ENCODE measurements at places on chromosomes 6 and 20.

GRCh38 chr6:157728183-157728881, 94.7 kb upstream of the SNX9 start:
- DNase-seq: no peak

GRCh38 chr6:156396068-156396771, 381.0 kb upstream of the ARID1B start:
- DNase-seq: no peak

DNA sequence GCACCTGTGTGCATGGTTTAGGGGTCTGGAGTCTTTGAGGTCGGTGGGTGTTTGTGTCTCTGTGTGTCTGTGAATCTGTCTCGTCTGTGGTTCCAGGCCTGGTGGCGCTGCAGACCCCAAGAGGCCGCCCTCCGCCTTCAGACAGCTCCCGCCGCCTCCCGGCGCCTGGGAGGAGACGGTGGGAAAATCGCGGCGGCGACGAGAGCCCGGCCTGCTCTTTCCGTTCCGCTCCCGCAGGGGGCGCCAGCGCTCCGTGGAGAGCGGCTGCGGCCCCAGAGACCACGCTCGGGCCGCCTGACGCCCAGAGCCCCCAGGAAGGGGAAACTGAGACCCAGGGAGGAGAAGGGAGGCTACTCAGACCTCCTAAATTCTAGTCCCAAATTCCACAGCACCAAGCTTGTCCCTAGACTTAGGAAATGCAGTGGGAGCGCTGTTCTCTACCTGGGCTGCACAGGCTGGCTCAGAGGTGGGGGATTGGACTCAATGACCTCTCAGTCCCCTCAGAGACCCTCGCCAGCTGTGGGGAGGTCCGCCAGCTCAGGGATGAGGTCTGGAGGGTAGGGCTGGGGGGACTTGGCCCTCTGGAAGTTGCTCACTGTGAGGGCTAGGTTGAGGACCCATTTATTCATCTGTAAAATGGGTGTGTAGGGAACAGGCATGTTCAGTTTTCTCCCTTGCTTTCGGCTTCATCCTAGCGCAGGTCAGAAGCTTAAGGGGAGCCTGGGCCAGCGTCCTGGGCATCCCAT, 36.9 kb upstream of the BLCAP start:
- DNase-seq: peak; percentile 91

DNA sequence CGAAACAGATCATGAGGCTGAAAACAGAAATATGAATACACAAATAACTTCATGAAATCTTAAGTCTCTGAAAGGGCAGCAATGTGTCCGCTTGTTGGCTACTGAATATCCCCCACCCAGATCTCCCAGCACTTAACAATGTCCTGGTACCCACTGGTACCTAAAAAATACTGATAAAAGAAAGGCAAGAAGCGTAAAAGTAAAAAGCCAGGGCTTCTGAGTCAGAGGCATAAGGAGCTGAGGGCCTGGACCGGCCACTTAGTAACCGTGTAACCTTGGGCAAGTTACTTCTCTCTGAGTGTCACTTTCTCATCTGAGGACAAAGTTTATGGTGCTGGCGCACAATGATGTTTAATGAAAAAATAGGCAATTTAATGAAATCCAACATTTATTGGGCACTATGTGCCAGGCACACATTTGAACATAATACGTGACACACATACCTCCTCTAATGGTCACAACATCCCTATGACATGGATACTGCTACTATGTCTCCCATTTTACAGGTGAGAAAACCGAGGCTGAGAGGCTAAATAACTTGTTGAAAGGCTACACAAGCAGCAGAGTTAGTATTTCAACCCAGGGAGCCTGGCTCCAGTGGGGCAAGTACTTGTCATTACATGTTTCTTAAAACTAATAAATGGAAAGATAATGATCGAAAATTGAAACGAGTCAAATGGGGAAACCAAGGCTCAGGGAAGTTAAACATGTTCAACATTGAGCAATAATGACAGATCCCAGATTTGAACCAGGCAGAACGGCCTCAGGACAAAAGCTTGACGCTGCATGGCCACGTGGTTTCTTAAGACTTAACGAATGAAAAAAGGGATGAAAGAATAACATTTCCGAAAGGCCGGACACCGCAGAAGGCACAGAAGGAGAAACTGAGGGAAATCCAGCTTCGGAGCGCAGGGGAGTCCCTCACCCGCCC, 828 bp downstream of the TP53RK start:
- no peak for DNase-seq

DNA sequence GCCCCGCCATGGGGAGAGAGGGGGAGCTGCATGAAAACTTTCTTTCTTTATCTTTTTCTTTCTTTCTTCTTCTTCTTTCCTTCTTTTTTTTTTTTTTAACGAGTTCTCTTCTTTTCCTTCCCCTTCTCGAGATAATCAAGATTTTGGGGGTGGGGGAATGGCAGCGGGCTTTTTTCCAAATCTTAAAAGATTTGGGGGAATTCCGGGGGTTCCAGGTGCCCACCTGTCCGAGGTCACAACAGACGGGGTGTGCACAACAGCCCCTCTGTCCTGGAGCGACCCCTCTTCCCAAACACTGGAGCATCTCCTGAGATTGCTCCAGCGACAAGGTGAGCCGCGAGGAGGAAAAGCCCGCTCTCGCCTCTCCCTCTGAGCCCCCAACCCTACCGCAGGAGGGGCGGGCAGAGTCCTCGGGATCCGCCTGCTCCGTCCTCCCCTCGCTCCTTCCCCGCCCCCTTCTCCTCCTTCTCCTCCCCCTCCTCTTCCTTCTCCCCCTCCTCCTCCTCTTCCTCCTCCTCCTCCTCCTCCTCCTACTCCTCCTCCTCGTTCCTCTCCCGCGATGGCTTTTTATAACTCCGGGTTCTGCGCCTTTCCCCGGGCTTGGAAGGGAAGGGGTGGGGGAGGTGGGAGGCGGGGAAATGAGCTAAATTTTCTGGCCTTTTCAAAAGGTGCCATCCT, 689 bp upstream of the KCNB1 start:
- DNase-seq: no peak

DNA sequence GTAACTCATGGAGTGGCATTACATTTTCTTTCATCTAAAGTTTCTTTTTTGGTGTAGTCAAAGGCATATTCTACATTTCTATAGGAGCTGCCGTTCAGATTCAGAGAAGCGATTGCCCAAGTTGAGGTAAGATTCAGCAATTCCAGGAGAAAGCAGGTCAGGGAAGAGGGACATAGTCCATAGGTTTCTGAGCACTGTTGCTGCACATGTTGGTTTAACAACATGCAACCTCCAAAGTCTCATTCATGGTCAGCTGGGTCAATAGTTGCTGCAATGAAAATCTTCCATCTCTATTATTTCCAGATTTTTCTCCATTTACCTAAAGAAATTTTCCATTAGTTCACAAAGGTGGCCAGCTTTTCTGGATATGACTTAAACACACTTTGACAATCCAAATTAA, 682.3 kb upstream of the MAN1A1 start:
- DNase-seq: no peak

DNA sequence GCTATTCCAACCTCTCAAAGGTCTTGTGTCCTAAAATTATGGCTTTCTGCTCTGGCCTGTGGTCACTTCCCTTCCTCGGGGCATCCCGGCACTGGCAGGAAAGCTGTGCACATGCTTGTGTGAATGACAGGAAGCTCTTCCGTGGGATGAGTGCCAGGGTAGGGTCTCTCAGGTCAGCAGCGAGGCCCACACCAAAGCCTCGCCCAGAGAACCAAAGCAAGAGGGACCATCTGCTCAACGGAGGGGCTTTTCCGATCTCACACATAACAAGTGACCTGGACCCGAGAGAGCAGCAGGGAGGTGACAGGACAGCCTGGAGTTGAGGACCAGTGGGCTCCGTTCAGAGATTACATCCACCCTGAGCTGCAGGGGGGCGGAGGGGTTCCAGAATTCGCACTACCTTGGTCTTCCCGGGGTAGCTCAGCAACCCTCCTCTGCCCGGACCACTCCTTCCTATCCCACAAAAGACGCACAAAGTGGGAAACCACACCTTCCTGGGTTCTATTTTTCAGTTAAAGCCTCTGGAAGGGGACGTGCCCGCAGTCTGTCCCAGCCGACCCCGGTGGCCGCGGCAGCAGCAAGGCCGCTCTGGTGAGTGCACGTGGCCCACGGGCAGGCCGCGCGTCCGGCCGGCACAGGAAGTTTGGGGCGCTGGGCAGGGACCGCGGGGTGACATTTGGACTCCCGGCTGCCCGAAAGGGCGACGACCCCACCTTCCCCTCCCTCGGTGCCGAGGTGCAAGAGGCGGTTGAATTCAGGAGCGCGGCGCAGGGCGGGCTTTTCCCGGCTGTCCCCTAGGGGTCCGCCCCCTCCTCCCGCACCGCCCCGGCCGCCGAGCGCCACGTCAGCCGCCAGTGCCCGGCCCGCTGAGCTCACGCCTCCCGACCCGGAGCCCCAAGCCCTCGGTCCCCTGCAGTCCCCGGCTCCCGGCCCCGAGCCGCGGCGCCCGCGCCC, 988 bp downstream of the TXNDC5 start:
- DNase-seq: peak; percentile 93

GRCh38 chr6:169371344-169372127, 117.9 kb upstream of the THBS2 start:
- DNase-seq: peak; percentile 55

DNA sequence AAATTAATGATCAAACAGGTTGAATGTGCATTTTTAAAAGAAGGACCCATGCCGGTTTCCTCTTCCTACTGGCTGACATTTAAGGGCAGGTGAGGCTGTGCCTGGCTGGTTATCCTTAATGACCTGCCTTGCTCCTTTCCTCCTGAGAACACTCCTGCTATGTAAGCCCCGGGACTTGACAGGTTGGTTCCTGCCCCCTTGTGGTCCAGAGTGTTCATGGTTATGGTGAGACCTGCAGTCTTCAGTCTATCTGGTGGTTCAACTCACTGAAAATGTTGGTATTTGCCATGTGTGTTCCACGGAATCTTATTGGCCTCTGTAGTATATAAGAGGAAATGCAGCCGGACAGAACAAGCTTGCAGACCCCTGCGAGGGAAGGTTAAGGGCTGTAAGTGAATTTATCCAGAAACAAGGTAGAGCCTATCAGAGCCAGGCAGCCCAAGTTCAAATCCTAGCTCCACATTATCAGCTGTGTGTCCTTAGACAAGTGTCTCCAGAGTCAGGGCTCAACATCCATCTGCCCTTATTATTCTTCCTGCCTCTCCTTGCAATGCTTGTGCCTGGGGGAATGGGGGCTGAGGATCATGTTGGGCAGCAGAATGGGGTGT, 5.2 kb upstream of the BPIFA3 start:
- DNase-seq: peak; percentile 41

DNA sequence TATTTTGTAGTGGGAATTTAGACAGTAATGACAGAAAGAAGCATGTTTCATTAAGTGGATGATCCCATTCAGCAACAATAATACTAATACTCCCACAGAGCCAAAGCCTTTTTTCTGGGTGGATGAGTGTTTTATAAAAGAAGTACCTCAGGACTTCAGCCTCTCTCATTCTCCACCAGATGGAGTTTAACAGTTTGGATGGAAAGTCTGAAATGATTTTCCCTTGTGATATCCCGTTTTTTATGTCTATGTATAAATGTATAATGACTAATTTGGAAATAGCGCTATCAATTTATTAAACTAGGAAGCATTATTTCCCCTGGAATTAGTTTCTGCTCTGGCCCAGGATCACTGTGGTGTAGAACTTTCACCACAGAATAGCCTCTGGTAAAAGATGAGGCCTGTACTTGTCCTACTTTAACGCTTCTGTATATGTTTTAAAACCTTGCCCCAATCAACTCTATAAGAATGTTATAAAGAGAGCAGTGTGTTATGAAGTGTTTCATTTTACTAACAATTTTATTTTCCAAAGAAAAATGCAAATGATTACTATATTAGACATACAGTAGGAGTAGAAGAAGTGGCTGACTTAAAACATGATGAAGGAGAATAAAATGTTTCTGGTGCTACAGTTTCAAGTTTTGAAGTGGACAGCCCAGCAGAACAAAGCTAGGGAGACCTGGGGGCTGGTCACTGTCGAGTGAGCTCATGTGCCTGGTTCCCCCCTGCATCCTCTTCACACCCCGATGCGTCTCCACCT, 135.6 kb downstream of the HIVEP1 start:
- no peak for DNase-seq

- no peak for DNase-seq
Measured at GRCh38 chr20:59606566-59606965, 2.2 kb downstream of the PHACTR3 start.

DNA sequence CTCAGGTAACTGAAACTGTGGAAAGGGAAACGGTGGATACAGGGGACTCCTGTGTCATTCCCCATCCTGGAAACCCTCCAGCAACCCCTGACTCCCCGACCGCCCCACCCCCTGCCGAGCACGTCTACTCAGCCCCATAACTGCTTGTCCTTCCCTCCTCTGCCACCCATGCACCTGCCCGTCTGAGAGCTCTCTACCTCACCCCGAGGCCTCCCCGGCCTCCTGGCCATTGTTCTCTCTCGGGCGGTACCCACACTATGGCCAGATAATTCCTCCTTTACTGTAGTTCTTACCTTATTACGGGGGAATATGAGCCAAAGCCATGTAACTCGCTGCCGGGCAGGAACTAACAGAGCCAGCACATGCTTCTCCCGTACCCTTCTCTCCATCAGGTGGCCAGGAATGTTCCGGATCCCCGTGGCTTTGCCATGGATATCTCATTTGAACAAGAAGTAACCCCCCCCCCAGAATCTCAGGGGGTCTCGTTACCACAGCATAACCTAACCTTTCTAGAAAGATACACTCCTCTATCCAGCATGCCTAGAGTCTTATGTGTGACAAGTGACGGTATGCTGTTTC, 4.8 kb upstream of the IRF4 start:
- no peak for DNase-seq

- DNase-seq: no peak
Measured at GRCh38 chr6:115766745-115767462, 293.8 kb downstream of the FRK start.

GRCh38 chr6:34901930-34902329, 12.9 kb downstream of the ANKS1A start:
- peak; percentile 55 for DNase-seq

DNA sequence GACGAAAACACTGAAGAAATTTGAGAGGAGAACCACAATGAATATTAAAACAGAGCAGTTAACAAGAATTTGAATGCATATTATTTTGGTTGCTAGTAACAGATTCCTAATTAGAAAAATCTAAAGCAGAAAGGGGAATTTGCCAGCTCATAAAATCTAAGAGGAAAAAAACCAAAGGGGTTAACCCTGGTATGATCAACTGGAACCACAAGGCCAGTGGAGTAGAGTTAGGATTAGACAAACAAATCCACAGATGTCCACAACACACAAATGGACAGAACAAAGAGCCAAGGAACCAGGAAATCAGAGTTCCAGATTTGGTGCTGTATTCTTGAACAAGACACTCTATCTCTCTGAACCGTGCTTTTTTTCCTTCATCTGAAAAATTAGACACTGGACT, 195.0 kb downstream of the TASP1 start:
- DNase-seq: no peak

DNA sequence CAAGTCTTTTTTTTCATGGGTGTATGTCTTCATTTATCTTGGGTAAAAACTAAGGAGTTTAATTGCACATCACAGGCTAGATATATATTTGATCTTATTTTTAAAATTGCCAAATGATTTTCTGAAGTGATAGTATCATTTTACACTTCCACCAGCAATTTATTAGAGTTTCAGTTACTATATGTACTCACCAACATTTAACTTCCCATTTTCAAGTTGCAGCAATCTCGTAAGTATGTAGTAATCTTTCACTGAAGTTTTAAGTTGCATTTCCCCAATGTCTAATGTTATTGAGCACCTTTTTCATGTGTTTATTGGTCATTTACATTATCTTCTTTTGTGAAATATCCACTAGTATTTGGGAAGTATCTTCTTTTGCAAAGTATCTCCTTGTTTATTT, 277.4 kb upstream of the CNR1 start:
- DNase-seq: no peak

GRCh38 chr6:131819572-131820124, 11.8 kb downstream of the ENPP1 start:
- peak; percentile 28 for DNase-seq

GRCh38 chr6:131122516-131122915, 12.8 kb upstream of the AKAP7 start:
- no peak for DNase-seq

- DNase-seq: peak; percentile 53
Measured at GRCh38 chr6:56314683-56315523, 67.5 kb upstream of the COL21A1 start.

Measured in GM03348 (cell line).